ENCODE measurements at places on chromosomes 13 and 19.

DNA sequence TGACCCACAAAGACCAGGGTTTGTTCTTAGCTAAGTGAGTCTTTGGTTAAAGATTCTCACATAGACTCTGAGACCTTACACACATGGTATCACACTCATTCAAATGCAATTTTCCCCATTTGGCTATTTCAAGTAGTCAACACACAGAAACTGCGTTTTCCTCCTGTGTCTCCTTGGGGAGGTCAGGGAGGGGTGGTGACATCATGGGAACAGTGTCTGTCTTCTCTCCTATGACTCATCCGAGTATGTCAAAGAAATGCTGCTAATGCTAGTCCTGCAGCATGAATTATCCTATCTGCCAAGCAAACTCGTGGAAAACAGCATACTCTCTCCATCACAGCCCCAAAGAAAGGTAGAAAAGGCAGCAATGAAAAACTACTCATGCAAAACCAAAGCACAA is 100.2 kb downstream of the ENOX1 start:
- no peak for DNase-seq

DNA sequence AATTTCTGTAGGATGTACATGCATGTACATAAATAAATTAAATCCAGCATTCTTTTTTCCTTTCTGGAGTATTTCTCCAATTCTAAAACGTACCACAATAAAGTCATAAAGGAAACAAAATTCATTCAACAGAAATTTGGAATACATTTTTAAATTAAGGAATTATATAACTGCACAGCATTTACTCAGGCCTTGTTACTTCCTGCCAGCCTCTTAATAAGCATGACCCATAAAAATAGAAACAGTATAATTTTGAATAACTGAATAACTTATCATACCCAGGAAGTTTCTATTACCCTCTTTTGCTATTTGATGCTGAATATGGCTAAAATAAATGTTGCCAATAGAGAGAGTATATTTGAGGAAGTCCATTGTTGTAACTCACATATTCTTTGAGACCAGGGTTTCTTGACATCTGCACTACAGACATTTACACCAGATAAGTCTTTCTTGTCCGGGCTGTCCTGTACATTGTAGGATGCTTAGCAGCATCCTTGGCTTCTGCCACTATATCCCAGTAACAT is 178.2 kb downstream of the KLF12 start:
- no peak for DNase-seq

DNA sequence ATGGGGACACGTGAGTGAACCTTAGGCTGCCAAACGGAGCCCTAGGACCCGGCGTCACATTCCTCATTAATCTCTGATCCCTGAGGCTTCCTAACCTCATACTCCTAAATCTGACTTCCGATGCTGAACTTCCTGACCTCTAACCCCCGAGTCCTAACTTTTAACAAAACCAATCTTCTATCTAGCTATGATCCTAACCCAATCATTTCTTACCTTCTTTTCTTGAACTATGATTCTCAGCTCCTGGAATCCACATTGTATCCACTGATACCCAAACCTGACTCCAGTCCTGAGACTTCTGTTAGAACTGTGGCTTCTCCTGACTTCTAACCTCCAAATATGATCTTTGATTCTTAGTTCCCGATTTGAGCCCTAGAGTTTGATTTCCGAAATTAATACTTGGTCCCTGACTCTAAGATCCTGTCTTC is 447 bp downstream of the NFKBIB start:
- DNase-seq, result no peak

DNA sequence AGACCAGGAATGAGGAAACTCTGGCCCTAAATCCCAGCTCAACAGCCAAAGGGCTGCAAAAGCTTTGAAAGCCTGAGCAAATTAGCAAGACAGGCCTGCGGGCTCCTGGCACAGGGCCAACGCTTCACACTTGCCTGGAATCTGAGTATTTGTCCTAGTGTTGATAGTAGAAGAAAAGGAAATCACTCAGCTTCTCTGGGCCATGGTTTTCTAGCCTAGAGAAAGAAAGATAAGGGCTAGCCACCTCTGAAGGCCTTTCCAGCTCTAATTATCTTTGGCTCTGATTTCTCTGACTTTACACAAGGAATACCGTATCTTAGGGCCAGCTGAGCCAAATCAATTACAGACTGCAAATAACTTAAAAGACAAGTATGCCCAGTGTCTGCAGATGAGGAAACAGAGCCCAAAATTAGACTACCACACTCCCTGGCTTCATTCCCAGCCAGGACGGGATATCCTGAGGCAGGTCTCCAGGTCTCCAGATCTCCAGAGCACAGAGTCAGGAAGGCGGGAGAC is 69.6 kb downstream of the STK24 start:
- DNase-seq, result no peak

DNA sequence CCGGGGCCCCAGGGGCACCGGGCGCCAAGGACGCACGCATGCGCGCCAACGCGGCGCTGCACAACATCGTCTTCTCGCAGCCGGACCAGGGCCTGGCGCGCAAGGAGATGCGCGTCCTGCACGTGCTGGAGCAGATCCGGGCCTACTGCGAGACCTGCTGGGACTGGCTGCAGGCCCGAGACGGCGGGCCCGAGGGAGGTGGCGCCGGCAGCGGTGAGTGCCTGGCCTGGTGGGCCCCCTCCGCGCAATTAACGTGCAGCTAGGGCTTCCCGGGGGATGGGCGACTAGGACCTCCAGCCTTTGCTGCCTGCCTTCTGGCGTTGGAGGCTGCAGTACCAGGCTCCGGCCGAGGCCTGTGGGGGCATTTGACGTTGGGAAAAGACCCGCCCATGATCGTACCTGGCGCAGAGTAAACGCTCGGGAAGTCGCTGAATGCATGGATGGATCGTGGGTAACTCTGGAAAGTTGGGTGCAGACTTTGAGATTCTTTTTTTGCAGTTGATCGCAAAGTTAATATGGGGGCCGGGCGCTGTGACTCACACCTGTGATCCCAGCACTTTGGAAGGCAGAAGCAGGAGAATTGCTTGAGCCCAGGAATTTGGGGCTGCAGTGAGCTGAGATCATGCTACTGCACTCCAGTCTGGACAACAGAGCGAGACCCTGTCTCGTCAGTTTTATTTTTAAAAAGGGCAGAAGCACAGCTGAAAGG is 7.3 kb downstream of the APC2 start:
- DNase-seq, result no peak

All from stimulated activated CD4-positive, alpha-beta T cell treated with anti-CD3 and anti-CD28 coated beads, TNF-alpha, amount 100 ng/mL, for 1 hour (primary cell).